ENCODE measurements at places on chromosomes 4 and X. TPM values are rescaled to one million over a fixed set of nuclear protein-coding genes. Genes with fewer than 3 reads are reported as not detected.

DNA sequence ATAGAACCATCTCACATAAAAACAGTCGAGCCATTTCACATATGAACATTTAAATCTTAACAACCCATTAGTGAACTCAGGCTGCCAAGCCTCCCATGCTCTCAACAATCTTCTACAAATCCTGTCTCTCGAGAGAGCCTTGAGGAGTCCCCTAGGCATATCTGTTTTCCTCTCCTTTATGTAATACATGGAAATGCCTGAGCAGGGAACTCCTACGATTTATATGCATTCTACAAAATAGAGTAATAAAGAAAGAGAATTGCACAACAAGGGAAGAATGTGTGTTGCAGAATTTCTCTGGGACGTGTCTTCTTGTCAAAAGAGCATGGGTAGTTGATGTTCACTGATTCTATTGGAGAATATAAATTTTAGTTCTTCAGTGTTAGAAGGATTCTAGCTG, 101.8 kb upstream of the VCX2 start:
- DNase-seq: no peak

Gene UGT2B11
- not detected for total RNA-seq

- no peak for DNase-seq
Observed at GRCh38 chr4:43816116-43816515, 632.5 kb downstream of the KCTD8 start.

- DNase-seq: no peak
Observed at GRCh38 chr4:52750819-52751486, at the start of gene ERVMER34-1. ERVMER34-1 (minus strand) TSS chr4:52751425; CDS start chr4:52745520, 5,905 bp downstream.

Gene GPRIN3
- 5.3 TPM for total RNA-seq

- DNase-seq: no peak
Observed at GRCh38 chr4:4836044-4836443, 23.4 kb upstream of the MSX1 start.

- DNase-seq: no peak
Observed at GRCh38 chr4:144582105-144582850, 63.7 kb upstream of the HHIP start.

DNA sequence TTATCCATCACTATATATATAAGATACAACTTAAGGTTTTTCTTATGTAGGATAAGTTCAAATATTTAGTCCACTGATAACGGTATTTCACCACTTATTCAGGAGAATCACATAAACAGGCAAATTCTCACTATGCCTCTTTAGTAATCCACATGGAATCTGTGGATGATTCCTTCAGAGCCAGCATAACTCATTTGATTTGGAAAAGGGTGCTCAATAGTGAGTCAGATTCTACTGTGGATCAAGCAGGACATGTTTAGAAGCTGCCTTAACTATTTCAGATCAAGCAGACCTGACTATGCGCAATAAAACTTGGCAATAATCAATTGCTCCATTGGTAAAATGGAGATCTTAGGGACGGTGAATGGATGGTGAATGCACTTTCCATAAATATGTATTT, 184.1 kb downstream of the CBR4 start:
- no peak for DNase-seq

- no peak for DNase-seq
Observed at GRCh38 chr4:152965611-152966010, 29.5 kb downstream of the FHDC1 start.

- no peak for DNase-seq
Observed at GRCh38 chr4:81601358-81601694, 129.6 kb upstream of the RASGEF1B start.

Gene TRAM1L1
- 0.47 TPM for total RNA-seq

GRCh38 chr4:38284294-38285030, 324.3 kb downstream of the PTTG2 start:
- no peak for DNase-seq

Gene TCEAL6
- not detected for total RNA-seq

- DNase-seq: no peak
Observed at GRCh38 chr4:18608908-18609533, 587.5 kb upstream of the LCORL start.

DNA sequence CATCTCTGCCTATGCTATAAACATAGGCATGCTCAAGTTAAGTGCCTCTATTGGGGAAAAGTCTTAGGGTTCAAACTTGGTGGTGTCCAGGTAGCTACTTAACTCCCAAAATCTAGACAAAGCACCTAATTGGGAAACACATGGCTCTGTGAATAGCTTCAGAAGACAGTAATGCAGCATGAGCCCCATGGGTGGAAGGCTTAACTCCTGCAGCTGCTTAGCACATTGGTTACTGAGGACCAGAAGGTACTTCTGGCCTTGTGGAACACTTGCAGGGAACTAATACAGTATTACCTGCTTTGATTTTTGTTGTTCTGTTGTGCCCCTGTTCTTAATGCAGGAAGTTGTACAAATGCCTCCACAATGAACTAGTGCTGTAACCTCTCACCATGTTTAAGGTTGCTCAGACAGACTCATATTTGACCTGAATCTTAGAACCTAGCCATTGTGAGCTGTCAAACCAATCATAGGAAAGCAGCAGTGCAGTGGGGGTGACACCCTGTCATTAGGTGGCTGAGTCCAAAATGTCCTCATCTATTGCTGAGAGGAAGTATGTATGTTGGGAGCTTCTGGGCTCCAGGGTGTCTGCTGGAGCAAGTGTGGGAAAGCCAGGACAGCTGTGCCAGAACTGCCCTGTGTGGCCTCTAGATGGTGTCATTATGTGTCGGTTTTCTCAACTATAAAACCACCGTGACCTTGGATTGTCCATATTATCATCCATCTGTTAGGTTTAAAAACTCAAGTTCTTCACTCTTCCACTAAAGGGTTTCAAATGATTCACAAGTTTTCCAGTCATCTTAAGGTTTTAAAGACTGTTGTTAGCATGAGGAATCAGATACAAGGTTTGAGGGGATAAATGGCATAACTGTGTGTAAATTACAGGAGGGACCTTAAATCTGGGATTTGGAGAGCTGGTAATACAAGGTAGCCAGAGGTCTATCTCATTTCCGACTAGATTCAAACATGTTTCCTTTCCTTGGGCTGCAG, 69.9 kb upstream of the WDR1 start:
- DNase-seq: no peak

Gene THAP9
- 3.7 TPM for total RNA-seq

Gene NUDT10
- 0.13 TPM for total RNA-seq

DNA sequence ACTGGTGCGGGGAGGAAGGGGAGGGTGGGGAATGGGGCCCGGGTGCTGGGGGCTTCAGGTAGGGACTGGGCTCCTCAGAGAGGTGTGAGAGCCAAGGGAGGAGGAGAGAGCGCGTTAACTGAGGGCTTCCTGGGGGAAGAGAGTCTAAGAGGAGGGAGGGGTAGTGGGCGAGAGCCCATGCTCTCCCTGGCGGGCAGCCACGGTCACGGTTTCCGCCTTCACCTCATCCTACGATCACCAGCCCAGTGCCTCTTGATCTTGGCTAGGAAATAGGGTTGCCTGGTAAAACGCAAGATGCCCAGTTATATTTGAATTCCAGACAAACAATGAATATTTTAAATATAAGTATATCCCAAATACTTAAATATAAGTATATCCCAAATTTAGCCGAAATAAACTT, 60.8 kb upstream of the GRPEL1 start:
- DNase-seq: no peak

Gene RPS6KA6
- total RNA-seq: 2.2 TPM

Gene OPRPN
- not detected for total RNA-seq

DNA sequence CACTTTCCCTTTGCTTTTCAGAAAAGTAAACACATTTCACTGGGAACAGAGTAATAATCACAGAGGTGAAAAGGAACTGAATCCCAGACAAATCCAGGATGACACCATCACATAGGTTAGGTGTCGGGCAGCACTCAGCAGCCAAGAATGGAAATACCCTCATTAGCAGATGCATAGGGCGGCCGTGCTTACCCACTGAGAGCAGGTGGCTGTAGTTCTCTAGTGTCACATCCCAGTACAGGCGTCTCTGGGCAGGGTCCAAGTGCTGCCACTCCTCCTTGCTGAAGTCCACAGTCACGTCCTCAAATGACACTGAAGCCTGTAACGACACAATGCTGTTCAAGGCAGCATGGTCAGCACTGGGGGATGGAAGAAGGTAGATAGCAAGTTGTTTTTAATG, 26.9 kb downstream of the ZNF41 start:
- peak; percentile 20 for DNase-seq

DNA sequence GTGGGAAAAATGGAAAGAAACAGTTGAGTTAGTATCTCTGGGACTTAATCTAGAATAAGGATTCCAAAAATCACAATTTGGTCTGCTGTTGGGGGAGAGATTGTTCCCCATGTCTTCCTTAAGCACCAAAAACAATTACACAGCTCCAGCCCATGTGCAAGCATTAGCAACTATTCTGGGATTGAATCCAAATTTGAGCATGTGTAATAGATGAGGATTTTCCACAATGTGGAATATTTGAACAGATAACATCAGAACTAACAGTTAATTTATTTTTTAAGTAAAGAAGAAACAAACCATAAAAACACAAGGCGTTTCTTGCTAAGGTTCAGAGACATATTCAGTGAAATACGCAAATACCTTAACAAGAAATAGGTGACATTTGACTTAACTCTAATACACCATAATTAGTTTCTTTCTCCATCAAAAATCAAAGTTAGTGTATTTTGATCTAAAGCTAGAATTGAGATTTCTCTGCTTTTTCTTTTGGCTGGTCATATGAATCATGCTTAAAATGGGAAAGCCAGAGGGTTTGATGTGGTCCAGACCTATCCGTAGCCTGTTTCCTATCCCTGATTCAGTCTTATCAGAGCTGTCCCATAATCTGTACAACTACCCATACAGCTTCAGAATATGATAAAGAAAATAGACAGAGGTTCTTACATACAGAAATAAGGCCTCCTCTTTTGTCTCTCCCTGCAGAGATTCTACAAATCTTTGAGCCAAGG, 413.4 kb downstream of the PACRGL start:
- DNase-seq: no peak

GRCh38 chr4:121457278-121457875, 76.6 kb upstream of the QRFPR start:
- no peak for DNase-seq

- no peak for DNase-seq
Observed at GRCh38 chrX:111123125-111123524, 27.1 kb downstream of the PAK3 start.

Gene PPP4R3C
- total RNA-seq: not detected

DNA sequence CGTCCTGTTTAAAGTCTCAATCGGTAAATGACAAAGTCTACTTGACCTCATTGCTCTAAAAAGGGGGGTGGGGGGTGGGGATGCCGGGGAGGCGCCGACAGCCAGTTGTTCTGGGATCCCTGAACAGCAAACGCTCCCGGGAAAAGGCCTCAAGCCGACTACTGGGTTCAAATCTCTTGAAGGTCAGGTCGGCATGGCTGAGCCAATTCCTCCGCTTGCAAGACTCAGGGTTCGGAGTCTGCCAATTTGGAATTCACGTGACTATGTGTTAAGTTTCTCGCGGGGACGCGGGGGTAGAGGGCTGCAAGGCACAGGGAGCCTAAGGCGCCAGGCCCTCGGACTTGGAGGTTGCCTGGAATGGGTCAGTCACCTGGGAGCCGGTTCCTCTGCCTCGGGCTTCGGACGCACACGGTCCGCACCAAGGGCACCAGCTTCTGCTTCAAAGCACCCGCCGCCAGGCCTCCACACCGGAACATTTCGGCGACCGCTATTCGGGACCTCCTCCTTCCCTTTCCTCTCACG, 399 bp downstream of the AIFM1 start:
- DNase-seq: no peak

Gene MAGEE2
- 0.12 TPM for total RNA-seq

- no peak for DNase-seq
Observed at GRCh38 chr4:48704091-48704802, 75.8 kb downstream of the FRYL start.

- DNase-seq: no peak
Observed at GRCh38 chr4:8699063-8699385, 106.5 kb downstream of the CPZ start.

Gene S100G
- total RNA-seq: not detected

Gene SPACA5
- not detected for total RNA-seq

DNA sequence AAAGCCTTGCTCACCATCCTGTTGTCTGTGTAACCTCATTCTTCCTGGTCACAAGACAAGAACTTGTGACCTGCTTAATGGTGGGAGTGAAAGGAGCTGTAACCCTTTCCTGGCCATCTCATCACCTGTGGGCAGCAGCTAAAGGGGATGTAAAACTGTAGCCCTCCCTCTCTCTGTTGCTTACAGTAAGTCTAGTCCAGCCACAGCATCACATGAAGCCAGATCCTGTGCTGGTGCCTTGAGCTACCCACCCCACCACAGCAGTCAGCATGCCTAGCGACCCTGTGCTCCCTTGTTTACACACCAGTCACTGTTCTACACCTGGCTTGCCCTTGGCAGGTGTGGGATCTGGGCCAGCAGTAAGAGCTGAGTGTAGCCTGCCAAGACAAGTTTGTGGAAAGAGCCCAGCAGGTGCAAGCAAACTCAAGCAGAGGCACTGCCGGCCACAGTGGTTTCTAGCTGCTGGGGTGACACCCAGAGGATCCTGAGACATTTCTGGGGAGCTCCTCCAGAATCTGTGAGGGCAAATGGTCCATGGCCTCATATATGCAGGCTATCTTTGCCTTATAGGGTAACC, 41.0 kb downstream of the UGT2B28 start:
- DNase-seq: no peak

- DNase-seq: no peak
Observed at GRCh38 chrX:31099536-31100090, 27.8 kb upstream of the FTHL17 start.

DNA sequence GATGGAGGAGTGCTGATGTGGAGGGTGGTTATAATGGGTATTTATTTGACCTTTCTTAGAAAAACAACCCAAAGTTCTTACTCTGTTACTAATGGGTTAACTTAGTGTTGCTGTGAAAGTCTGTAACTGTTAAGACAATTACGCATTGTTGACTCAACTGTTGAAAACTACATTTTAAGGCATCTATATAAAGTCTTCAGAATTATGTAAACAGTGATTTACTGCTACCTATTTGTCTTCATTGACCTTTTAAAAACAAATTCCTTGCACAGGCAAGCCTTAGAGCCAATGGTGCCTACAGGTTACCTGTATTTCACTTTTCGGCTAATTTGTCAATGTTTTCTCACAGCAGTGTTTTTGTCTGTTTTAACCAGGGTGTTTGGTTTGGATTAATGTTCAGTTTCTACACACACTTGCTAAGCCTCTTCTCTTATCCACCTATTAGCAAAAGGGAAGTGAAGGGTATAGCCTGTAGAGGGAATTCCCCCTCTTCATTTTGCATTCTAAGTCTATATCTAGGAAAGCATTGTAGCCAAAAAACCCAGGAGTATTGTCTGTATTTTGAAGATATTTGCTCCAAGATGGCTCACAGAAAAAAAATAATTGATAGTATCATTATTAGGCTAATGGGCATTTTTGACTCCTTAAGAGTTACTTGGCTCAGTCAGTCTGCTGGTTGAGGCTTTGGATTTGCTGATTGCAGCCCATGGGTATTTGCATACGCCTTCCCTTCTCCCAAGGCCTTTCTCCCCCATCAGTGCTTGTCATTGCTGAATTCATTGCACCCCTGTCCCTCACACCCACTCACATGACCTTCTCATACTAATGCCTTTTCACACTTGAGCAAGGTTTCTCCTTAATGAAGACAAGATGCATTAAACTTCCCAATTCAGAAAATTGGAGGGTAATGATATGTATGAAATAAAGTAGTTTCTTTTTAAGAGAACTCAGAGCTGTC, 30.5 kb downstream of the AFF1 start:
- DNase-seq: no peak

Gene OTC
- total RNA-seq: 0.32 TPM

GRCh38 chr4:119106036-119107000, 29.3 kb upstream of the MYOZ2 start:
- DNase-seq: no peak
